Psoas muscle (tissue), 8 donors: ENCODE measurements at places on chromosomes 1 and 21. TPM values are rescaled to one million over a fixed set of nuclear protein-coding genes. Genes with fewer than 3 reads are reported as not detected.

The HSD3B2 gene
- 5.4 TPM for total RNA-seq

GRCh38 chr1:31497601-31498000, 78.7 kb upstream of the TINAGL1 start:
- no peaks in the 10 kb centered on the region for H3K4me1 ChIP-seq
- no peak for DNase-seq
- H3K27ac ChIP-seq: no peak overlapping the region
- H3K4me3 ChIP-seq: no peak overlapping the region

GRCh38 chr21:45816794-45817193, 164.8 kb upstream of the COL6A1 start:
- DNase-seq: no peak
- no peak overlapping the region for H3K27ac ChIP-seq
- H3K27me3 ChIP-seq: no peaks in the 10 kb centered on the region
- H3K4me1 ChIP-seq: no peaks in the 10 kb centered on the region
- H3K36me3 ChIP-seq: no peaks in the 10 kb centered on the region

DNA sequence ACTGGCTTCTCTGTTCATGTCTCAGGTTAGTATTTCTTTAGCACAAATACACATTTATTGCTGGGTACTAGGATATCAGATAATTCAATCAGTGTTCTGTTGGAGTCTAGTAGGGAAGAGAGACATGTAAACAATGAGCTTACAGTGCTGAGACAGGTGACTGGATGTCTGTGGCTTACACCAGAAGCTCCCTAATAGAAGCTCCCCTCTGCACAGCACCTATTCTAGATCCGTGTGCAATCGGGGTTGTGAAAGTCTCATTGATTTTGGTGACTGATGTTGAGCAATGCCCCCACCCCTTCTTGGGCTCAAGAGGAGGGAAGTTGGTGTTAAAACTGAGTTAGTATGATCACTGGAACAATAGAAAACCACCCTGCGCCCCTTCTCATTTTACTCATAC, 279.2 kb downstream of the RPS6KC1 start:
- no peak overlapping the region for H3K4me3 ChIP-seq
- no peak for DNase-seq
- H3K4me1 ChIP-seq: no peaks in the 10 kb centered on the region
- no peaks in the 10 kb centered on the region for H3K36me3 ChIP-seq
- H3K27ac ChIP-seq: no peak overlapping the region
- no peaks in the 10 kb centered on the region for H3K27me3 ChIP-seq

DNA sequence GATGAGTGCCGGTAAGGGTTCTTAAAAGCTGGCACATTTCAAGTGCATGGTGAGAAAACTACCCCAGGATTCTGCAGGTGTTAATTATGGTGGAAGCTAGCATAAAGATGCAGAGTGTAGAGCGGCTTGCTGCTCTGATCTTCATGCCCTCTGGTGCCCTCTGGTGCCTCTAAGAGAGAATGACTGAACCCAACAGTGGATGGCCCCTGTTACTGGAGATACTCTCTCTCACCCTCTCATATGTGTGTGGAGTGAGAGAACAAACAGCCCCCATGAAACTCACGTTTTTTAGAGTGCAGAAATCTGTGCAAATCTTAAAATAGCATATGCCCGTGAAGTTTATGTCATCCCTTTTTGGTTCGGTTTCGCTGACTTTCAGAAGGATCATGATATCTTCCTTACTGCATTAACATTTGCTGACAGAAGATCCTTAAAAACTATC, 90.0 kb downstream of the GRIK1 start:
- no peak overlapping the region for H3K27ac ChIP-seq
- H3K4me1 ChIP-seq: no peaks in the 10 kb centered on the region
- H3K27me3 ChIP-seq: no peaks in the 10 kb centered on the region
- no peak overlapping the region for H3K4me3 ChIP-seq
- DNase-seq: no peak
- H3K36me3 ChIP-seq: no peaks in the 10 kb centered on the region
